ENCODE measurements at places on chromosomes 1 and 21. TPM values are rescaled to one million over a fixed set of nuclear protein-coding genes. Genes with fewer than 3 reads are reported as not detected.

Gene WLS
- total RNA-seq: 89.8 TPM

- no peaks in the 10 kb centered on the region for H3K27me3 ChIP-seq
- H3K4me1 ChIP-seq: peaks cover 6% of the 10 kb centered on the region
- H3K4me3 ChIP-seq: no peak overlapping the region
- H3K36me3 ChIP-seq: no peaks in the 10 kb centered on the region
These were observed 9.9 kb upstream of the DISC1 start for GRCh38 chr1:231616667-231617066.

GRCh38 chr1:181972256-181972655 is 89.3 kb downstream of the ZNF648 start:
- DNase-seq: no peak
- no peaks in the 10 kb centered on the region for H3K36me3 ChIP-seq
- H3K4me1 ChIP-seq: no peaks in the 10 kb centered on the region
- H3K27me3 ChIP-seq: peaks cover 3% of the 10 kb centered on the region

Gene GNAT2
- not detected for total RNA-seq

Gene CDK18
- total RNA-seq: 31.6 TPM

Gene KRTAP11-1
- not detected for total RNA-seq

DNA sequence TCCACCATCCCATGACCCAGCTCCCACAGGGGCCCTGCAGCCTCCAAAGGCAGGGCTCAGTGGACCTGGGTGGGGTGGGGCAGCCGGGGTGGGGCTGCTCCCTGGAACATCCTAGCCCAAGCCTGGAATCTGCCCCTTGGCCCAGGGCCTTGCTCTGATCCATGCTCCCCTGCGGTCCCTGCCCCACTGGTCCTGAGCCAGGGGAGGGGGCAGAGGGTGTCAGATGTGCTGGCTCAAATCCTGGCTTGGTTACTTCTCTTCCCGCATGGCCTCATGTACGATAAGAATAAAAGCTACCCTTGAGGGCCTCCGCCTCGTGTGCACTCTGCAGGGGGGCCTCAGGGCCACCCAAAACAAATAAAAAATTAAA is 819 bp downstream of the SLC25A34 start:
- peak overlapping the region; percentile 36 for H3K27ac ChIP-seq
- no peak for DNase-seq
- peaks cover 32% of the 10 kb centered on the region for H3K36me3 ChIP-seq
- no peak overlapping the region for H3K4me3 ChIP-seq

Gene GPR3
- 0.90 TPM for total RNA-seq

DNA sequence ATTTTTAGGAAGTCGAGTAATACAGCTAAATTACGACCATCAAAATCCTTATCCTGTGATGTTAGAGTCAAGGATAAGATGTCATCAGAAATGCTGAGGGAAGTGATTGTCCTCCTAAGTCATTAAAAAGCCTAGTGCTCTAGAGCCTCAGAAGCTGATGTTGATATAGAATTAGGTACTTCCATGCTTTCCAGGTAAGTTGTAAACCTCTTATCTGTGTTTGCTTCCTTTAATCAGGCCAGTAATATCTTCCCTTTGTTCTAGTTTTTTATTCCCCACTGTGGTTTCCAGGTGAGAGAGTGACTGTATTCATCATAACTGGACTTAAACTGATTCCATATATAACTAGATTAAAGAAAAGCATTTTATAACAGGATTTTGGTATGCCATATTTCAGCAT is 44.4 kb downstream of the SMG7 start:
- no peaks in the 10 kb centered on the region for H3K27me3 ChIP-seq
- H3K27ac ChIP-seq: no peak overlapping the region
- DNase-seq: no peak
- H3K36me3 ChIP-seq: peaks cover 50% of the 10 kb centered on the region

GRCh38 chr1:209428241-209428921 is 155.1 kb upstream of the CAMK1G start:
- no peak overlapping the region for H3K4me3 ChIP-seq
- H3K4me1 ChIP-seq: no peaks in the 10 kb centered on the region
- H3K27me3 ChIP-seq: no peaks in the 10 kb centered on the region
- no peak overlapping the region for H3K27ac ChIP-seq
- H3K36me3 ChIP-seq: no peaks in the 10 kb centered on the region

GRCh38 chr1:162300057-162300917 is 76.4 kb downstream of the SPATA46 start:
- no peaks in the 10 kb centered on the region for H3K27me3 ChIP-seq
- no peak overlapping the region for H3K27ac ChIP-seq
- H3K36me3 ChIP-seq: no peaks in the 10 kb centered on the region

DNA sequence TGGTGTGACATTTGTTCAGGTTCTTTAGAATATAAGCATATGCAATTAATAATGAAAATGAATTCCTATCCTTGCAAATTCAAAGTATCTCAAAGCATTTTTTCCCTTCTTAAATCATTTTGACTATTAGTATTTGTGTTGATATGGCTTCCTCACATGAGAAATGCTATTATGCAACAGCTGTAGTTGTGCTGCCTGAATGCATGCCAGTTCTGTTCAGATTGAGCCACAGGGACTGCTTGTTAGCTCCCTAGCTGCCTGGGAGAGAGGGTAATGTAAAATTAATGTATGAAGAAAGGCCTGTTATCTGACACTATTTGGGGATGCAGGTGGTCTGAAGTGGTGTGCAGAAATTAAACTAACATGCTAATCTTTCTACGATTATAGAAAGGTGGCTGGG is 45.5 kb downstream of the CACHD1 start:
- H3K36me3 ChIP-seq: no peaks in the 10 kb centered on the region
- H3K27ac ChIP-seq: no peak overlapping the region
- no peaks in the 10 kb centered on the region for H3K27me3 ChIP-seq
- no peak for DNase-seq
- H3K4me1 ChIP-seq: peaks cover 61% of the 10 kb centered on the region

Gene ANKRD34A
- total RNA-seq: 0.69 TPM

Gene CFHR3
- 0.23 TPM for total RNA-seq

Gene CITED4
- 23.2 TPM for total RNA-seq

Gene CLDN8
- not detected for total RNA-seq
